ENCODE measurements at places on chromosomes 5 and 9.

DNA sequence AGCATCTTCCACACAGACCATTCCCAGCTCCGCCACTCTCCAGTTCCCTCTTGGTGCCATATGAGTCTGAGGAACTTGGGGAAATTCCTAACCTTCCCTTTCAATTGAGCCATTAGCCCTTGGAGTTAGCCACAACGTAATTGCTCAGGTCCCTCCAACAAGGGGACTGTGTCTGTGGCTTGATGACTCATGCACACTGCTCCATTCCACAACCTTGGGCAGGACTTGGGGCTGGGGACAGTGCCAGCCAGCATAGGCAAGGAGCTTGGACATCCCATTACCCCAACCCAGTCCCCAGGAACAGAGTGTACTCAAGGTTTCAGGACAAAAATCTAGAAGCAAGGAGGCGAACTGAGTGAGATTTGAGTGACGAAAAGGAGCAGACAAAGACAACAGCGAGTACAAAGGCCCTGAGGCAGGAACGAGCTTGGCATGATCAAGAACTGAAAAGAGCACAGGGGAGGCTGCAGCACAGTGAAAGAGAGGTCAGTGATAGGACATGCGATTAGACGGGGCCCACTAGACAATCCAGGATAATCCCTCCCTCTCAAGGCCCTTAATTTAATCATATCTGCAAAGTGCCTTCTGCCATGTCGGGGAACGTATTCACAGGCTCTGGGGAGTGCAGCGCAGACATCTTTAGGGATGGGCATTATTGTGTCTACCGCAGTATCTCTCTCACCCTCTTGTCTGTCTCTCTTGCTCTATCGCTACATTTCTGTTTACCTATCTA lies 16.0 kb upstream of the JADE2 start:
- DNase-seq: no peak

- no peak for DNase-seq
Observed at GRCh38 chr9:133119846-133120500, 1.1 kb downstream of the RALGDS start.

GRCh38 chr5:77255617-77256016 lies 45.1 kb downstream of the PDE8B start:
- no peak for DNase-seq

- no peak for DNase-seq
Observed at GRCh38 chr5:120734033-120734432, 269.9 kb downstream of the PRR16 start.

- DNase-seq: no peak
Observed at GRCh38 chr9:104960662-104961061, 32.7 kb upstream of the ABCA1 start.

GRCh38 chr5:90014420-90014819 lies 395.1 kb downstream of the CETN3 start:
- DNase-seq: no peak

GRCh38 chr5:154567155-154567554 lies 89.1 kb upstream of the HAND1 start:
- DNase-seq: no peak

Measured in stimulated activated CD8-positive, alpha-beta memory T cell treated with anti-CD3 and anti-CD28 coated beads, Interleukin-7, amount 100 ng/mL, for 1 hour (primary cell).